Calu3 (cell line): ENCODE measurements at places on chromosomes 1 and 21.
A peak's percentile ranks its signal among the peaks of the same experiment; 100 is the strongest.

DNA sequence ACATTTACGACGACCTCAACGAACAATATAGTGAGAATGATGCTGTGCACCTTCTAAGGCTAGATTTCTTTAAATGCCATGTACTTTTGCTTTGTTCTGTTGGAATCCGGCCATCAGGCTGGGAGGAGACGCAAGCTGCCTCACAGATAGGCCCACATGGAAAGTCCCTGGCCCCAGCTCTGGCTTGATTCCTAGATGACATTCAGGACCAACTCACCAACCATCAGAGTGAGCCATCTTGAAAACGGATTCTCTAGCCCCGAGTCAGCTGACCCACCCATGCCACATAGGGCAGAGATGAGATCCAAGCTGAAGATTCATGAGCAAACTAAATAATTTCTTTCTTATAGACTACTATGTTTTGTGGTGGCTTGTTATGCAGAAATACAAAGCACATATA, 164.4 kb downstream of the ZNF281 start:
- DNase-seq = no peak

GRCh38 chr1:192357924-192358323, 41.1 kb downstream of the RGS21 start:
- DNase-seq = no peak

- peak; percentile 32 for DNase-seq
Measured at GRCh38 chr1:24101796-24102586, 9.9 kb downstream of the MYOM3 start.

DNA sequence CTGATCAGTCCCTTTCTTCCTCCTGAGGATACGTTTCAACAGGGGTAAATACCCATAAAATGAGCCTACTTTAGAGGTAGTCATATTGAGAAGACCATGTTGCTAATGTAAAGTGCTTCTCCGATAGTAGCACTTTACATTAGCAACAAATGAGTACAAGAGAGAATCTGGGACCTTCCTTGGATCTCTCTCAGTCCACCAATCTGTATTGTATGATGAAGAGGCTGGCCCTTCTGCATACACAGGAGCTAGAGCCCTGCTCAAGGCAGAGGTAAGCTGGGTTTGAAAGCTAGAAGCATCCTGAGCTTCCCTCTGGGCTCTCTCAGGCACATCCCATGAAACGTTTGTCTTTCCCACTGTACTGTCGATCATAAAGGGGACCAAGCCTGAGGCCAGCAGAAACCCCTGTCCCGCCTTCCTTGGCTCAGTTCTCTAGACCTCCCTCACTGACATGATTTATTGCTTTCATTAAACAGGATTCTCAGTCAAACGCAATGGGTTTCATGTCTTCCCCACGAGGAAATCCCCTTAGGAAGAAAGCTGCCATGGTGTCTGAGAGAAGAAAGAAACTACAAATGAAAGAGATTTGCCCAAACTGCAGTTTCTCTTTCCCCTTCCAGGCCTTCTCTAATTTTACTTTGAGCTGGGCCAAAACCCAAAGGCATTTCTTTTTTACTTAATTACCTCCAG, 62.8 kb upstream of the BCAR3 start:
- DNase-seq = no peak

DNA sequence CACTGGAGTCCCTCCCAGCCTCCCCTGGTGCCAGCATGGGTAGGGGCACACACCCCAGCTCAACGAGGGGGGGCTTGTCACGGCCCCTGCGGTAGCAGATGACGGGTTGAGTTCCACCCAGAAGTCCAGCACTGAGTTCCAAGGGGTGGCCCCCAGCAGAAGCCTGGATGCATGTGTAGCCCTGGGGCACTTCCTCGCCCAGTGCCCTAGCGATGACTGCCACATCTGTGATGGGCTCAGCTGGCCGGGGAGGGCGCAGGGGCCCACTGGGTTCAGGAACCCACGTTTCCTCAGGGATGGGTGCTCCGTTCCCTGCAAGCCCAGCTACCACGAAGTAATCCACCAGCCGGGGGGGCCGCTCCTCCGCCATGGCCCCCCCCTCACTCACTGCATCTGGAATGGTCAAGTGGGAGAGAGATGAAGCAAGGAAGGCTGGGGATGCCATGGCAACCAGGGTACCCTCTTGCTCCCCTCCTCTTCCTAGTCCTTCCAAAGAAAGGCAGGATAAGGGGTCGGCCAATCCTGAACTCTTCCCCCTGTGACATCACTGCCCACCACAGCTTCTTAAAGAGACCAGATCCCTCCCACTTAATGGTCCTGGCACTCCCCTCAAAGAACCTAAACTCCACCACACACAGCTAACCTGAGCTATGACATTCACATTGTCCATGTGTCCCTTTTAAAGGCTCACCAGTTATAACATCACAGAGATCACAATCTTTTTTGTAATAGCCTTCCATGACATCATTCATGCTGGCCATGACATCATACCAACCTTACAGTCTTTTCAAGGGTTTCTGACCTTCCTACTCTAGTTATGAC, 2.3 kb downstream of the DENND4B start:
- DNase-seq = no peak
